ENCODE measurements at places on chromosomes 16 and 17.

DNA sequence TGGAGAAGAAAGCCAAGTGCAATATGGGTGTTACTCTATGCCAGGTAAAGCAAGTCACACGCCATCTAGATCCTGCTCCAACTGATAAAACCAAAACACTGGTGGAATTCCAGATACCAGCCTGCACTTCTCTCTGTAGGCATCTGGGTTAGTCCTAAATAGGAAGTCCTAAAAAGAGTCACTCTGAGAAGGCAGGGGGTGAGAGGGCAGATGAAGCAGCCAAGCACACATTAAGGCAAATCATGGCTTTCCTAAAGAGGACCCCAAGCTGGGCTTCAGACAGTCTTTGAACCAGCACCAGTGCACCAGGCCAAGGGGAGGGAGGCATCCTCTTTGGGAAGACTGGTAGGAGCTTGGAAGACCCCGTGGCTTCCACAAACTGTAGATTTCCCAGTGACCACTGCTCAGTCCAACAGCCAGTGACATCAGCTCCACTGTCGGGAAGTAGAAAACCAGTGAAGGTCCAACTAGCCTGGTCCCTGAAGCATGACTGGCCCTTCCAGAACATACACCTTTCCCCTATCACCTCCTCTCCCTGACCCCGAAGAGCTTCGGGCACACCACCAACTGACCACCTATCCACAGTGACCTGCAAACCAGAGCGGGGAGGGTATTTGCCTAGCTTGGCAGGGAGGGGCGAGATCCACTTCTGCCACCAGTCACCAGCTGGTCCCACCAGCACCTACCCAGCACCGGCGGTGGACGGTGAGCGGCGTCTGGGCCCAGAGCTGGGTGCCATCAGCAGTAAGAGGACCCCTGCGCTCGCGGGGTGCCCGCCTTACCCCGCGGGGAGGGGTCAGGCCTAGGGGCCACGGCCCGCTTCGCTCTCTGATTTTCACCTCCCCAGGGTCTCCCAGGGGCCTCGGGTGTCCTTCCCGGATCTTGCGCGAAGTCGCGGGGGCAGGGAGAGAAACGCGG, 1.0 kb downstream of the LITAF start:
- DNase-seq, result no peak

DNA sequence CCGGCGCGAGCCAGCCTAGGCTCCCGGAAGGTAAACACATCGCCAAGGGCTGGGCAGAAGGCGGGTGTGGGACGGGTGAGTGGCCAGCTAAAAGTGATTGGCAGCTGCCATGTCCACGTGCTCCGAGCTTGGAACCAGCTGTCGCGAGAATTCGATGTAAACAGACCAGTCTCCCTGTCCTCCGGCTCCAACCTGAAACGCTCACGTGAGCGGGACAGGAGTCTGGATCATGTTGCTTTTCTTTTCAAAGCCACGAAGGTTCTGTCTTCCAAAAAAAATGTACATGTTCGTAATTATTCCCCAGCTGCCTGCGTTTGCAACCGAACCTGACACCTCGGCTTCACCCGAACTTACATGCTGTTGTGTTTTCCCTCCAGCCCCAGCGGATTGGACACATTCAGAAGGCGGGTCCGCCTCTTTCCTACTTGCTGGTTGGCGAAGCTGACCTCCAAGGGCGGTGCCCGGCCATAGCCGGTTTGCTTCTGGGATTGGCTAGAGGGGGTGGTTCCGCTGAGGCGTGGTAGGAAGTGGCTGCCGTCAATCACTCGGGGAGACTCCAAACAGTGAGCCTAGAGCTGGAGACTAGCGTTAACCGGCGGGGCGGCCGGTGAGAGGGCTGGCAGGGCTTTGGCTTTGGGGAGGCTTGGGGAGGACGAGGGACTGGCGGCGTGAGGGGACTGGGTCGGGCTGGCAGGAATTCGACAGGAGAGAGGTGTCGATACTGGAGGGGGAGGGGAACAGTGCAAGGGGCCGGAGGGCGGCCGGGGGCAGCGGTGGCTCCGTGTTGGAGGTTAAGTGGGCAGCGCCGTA, at the start of gene BCAS3:
Gene BCAS3, plus strand, starts transcription at position 544 of the 810 bp plus-strand sequence.
- peak; percentile 100 for DNase-seq

DNA sequence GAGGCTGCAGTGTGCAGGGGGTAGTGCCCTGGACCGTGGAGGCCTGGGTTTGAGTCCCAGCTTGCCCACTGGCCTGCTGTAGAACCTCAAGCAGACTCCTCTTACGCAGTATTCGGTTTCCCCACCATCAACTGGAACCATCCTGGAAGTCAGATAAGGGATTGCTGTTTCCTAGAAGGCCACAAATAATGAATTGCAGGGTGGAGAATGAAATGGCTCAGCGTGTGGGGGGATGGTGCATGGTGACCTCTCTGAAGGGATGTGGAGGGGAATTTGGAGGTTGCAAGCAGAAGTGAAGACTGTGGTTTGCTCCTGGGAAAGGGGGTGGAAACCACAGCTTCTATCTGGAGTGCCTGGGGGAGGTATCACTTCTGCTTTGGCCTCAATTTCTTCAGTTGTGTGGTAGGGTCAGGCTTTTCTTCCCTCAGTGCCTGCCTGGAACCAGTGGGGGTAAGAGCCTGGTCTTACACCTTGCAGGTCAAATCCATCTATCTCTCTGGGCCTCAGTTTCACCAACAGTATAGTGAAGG, 1.7 kb downstream of the ADGRG5 start:
- DNase-seq, result no peak

DNA sequence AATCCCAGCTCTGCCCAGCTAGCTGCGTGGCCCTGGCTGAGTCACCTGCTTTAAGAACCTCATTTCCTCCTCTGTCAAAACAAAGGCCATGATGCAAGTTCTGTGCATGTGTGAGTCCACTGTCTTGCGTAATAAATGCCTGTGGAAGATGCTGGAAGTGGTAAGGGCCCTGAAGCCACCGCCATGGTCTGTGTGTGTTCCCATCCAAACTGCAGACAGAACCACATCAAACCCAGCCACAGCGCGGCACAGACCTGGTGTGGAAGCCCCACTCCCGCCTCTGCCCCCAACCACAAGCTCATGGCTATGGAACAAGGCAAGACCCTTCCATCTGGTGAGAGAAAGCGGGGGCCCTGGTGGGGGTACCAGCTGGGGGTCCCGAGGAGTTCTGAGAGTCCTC, 26.0 kb downstream of the NECAB2 start:
- DNase-seq, result peak; percentile 69
